ENCODE measurements at places on chromosomes 1 and 21.
A peak's percentile ranks its signal among the peaks of the same experiment; 100 is the strongest.

DNA sequence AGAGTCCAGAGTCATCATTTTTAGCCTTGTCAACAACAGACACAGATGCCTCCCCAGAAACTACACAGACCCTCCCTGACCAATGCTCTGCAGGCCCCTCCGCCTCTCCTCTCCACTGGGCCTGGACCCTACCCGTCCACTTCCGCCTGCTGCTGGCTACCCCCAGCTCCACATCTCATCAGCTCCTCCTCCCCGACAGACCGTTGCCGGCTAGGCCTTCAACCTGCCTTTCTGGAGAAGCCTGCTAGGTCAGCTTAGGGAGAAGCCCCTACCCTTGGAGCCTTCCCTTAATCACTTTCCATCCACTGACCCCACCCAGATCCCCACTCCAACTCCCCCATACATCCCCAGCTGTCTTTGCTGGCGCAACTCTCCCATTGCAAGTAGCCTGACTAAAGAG is 1.4 kb downstream of the TRIM17 start:
- no peak for DNase-seq

- no peak for DNase-seq
Measured at GRCh38 chr1:51287966-51288365, 42.4 kb downstream of the TTC39A start.

DNA sequence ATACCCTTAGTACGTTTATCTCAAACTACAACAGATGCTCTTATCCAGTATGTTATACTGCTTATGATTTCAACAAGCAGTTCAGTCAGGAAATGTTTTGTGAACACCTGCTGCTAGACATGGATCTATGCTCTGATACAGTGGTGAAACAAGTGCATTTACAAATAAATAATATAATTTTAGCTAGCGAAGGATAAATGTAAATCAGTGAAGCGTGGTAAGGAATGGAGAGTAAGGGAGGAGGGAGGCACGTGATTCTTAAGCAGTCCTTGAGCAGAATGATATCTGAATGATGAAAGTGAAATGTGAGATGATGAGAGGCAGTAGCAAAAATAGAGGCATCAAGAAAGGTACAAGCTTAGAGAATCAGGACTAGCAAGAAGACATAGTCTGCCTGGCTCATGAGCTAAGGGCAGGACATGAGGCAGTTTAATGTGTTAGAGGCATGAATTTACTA is 6.3 kb downstream of the TSNAX start:
- DNase-seq = no peak

DNA sequence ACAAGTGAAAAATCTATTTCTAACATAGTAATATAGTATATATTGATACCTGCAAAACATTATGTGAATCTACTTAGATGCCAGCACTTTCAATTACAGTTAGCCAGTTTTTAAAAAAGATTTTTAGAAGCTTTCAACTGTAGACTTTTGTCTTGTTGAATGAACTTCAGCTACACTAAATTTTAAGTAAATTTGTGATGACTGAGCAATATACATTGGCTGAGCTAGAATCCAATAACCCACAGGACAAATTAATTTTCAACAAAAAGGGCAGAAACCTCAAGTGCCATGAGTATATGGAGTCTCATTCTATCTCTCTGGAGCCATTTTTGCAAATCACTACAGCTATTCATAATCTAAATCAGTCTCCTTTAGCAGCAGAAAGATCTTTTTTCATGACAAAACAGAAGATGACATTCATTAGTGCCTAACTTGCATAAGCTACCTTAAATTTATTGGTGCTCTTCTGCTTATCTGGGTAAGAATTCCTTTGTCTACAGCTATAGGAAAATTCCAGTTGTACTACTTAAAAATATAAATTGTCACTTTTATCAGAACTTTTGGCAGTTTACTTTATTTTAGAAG is 100.3 kb downstream of the ATG4C start:
- DNase-seq = no peak

DNA sequence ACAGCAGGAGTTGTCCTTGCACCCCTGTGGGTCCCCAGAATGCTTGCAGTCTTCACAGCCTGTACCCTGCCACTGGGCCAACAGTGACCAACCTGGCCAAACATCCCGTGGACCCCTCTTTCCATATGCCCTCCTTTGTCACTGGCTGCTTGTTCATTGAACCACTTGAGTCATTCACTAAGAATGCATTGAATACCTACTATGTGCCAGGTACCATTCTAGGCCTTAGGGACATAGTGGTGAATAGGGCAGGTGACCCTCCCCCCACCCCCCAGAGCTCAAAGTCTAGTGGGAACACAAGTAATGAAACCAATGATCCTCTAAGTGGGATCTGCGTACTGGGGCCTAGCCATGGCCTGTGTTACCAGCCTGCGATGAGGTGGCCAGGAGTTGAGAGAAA is 28.2 kb downstream of the PIGP start:
- no peak for DNase-seq

- DNase-seq = no peak
Measured at GRCh38 chr1:213852107-213852506, 135.7 kb upstream of the PROX1 start.

GRCh38 chr1:155424091-155424490 is 103.4 kb downstream of the RUSC1 start:
- no peak for DNase-seq

DNA sequence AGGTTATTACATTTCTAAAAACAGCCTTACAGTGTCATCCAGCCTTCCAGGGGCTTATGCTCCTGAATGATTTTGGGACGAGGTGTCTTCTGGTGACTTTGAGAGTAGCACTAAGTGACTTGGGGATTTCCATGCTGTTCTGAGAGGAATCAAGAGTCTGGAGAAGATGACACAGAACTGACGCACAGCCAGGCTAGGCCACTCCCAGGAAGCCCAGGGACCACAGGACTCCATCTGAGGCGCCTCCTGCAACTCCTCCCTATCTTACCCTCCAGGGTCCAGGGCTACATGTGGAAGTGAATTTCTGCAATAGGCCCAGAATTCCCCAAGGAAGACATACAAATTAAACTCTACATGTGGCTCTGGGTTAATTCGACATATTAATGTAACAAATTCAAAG is 92.5 kb downstream of the SLC25A24 start:
- DNase-seq = peak; percentile 84

GRCh38 chr1:207418351-207418750 is 35.8 kb upstream of the CR2 start:
- no peak for DNase-seq

DNA sequence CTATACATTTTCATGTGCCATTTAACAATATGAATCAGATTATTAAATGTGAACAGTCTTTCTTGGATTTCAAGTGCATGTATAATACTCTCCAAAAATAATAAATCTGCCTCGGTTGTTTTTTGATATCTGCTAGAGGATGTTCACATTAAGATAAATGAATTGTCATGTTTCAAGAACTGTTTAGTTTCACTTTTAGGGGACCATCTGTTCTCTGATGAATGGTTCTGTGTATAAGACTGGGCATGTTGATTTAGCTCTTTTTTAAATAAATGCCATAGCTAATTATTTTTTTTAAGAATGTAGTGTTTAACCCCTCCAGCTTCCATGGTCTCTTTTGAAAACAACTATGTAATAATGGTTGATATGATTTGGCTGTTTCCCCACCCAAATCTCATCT is 1245.1 kb upstream of the ADGRL4 start:
- DNase-seq = no peak

GRCh38 chr1:206101351-206102045 is 15.7 kb downstream of the AVPR1B start:
- no peak for DNase-seq

DNA sequence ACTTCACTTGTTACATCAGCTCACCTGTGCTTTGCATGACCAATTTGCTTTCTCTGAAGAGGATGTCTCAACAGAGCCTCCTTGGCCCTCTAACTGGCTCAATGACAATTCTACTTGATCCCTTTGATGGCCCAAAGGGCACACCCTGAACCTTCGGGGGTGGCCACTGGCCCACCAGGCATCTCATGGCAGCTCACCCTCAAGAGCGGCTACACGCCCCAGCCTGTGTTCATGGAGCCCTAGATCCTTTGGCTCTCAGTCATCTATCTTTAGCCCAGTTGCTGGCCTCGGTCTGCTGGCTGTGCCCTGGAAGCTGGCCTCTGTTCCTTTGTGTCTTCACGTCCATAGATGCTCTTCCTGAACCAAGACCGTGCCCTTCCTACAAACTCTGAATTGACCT is 476.7 kb downstream of the NPHP4 start:
- DNase-seq = no peak

GRCh38 chr1:214360525-214361164 is 79.7 kb downstream of the SMYD2 start:
- no peak for DNase-seq

- DNase-seq = no peak
Measured at GRCh38 chr1:3063379-3064295, 5.4 kb upstream of the PRDM16 start.

- peak; percentile 4 for DNase-seq
Measured at GRCh38 chr1:90175490-90176167, 180.7 kb downstream of the ZNF326 start.

- no peak for DNase-seq
Measured at GRCh38 chr1:145992958-145993617, 3.3 kb downstream of the TXNIP start.

GRCh38 chr1:27011058-27011764 is 1.4 kb downstream of the TENT5B start:
- DNase-seq = no peak

- no peak for DNase-seq
Measured at GRCh38 chr21:14911351-14911750, 153.4 kb downstream of the NRIP1 start.

GRCh38 chr1:117013309-117013858 is 11.8 kb downstream of the CD101 start:
- DNase-seq = no peak

DNA sequence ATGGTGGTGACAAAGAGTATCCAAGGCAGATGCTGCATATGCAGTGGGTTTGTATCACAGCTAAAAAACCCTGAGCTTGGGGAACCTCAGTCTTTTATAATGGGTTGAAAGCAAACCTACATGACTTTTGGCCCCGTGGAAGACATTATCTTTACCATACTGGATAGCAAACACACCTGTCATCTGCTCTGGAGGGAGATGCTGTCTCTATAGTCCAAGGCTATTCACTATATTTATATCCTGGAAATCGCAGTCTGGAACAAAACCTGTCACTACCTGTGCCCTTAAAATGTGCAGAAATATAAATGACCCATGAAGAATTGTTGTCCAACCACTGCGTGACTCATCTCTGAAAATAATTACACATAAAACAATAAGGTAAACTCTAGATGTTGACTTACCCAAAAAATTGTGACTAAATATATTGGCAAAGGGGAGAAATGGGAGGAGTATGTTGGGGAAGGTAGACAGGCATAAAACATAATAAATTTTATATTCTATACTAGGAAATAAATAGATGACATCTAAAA is 121.0 kb upstream of the CXADR start:
- DNase-seq = no peak

GRCh38 chr1:54357967-54358366 is 48.2 kb downstream of the SSBP3 start:
- DNase-seq = no peak

DNA sequence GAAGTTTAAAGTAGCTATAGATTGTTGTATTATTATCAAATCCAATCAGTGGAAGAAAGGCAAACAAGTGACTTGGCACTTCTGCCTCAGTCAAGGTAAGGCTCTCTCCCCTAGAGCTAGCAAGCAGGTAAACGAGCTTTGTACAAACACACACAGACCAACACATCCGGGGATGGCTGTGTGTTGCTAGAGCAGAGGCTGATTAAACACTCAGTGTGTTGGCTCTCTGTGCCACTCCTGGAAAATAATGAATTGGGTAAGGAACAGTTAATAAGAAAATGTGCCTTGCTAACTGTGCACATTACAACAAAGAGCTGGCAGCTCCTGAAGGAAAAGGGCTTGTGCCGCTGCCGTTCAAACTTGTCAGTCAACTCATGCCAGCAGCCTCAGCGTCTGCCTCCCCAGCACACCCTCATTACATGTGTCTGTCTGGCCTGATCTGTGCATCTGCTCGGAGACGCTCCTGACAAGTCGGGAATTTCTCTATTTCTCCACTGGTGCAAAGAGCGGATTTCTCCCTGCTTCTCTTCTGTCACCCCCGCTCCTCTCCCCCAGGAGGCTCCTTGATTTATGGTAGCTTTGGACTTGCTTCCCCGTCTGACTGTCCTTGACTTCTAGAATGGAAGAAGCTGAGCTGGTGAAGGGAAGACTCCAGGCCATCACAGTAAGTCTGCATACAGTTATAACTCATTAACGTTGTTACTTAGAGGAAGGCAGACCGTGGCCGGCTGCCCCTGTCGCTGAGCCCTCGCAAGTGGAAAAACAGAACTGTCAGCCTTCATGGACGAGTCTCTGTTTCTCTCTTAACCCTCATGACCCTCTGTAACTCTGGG is at the start of gene PALMD:
Gene PALMD (plus strand): TSS at position 415 of the 833 bp plus-strand sequence. CDS start 205 bp downstream, at position 620.
- no peak for DNase-seq

- no peak for DNase-seq
Measured at GRCh38 chr1:187396929-187397796, 568.4 kb downstream of the PLA2G4A start.

DNA sequence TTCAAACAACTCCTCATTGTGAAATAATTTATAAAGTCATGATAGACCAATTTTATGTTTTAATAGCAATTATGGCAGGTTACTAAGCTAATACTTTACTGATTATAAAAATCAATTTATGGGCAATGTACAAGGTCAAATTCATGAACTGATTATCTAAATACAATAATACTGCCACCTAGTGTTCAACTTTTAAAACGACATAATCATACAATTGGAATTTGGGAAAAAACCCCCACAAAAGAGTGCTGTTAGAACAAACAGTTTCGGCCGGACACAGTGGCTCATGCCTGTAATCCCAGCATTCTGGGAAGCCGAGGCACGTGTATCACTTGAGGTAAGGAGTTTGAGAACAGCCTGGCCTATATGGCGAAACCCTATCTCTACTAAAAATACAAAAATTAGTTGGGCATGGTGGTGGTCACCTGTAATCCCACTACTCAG is 14.0 kb downstream of the GTF2B start:
- DNase-seq = no peak

Data from suppressor macrophage (primary cell).